ENCODE measurements at places on chromosomes 16 and 17.

GRCh38 chr16:66660422-66661209 lies 35.9 kb downstream of the CMTM4 start:
- DNase-seq, result peak; percentile 74

DNA sequence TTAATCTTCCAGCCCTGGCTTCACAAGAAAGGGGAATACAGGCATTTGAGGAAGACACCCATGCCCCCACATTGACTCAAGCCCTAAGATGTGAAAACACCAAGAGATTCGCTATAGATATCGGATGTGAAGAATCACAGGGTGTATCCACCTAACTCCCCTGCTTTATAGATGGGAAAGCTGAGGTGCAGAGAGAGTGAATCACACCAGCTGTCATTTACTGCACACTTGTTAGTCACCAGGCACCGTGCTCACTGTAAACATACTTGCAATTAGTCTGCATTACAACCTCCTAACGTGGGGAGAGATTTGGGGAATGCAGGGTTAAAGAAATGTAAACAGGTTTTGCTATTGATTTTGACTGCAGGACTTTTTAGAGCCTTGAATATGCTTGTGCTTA lies 325.5 kb downstream of the C16orf95 start:
- DNase-seq, result peak; percentile 61

- DNase-seq, result no peak
Measured at GRCh38 chr16:68257906-68258800, 6.2 kb upstream of the SLC7A6 start.

DNA sequence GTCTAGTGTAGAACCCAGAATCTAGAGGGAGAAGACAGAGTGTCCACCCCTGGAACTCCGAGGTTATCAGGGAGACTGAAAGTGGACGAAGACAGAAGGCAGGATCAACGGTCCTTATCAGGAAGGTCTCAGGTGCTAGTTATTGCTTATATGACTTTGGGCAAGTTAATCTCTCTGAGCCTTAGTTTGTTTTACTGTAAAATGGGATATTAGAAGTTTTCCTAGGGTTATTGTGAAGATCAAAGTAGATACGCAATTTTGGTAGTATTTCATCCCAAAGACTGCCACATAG lies 1.2 kb downstream of the RNF167 start:
- DNase-seq, result no peak

- DNase-seq, result no peak
Measured at GRCh38 chr17:83046448-83047181, 32.8 kb upstream of the METRNL start.

DNA sequence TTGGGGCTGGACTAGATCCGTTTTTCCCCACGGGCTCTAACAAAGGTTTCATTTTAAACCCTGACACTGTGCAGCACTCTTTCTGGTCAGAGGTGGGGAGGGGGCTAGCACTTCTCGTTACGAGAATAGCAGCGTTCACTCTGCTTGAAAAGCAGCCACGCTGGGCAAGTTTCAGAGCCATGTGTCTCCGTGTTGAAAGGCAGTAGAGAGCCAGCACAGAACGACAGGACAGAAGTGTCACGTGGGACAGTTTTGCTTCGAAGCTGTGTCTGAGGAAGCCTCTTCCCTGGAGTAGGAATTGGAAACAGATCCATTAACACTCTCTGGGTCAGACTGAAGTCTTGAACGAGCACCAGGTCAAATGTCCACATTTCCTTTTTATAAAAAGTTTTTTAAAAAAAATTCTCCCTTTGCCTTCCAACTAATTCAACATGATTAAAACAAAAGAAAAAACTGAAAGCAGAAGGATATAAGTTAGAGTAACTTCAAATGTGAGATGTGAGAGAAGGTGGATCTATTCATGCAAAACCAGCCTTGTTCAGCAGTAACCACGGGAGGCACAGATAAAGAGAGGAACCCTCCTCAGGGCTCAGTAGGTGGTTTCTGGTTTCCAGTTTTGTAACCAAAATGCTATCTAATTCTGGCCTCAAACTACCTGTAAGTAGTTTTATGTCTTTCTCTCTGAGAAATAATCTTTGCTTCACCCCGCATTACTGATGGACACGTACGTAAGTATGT lies 65.0 kb downstream of the SMG6 start:
- no peak for DNase-seq

DNA sequence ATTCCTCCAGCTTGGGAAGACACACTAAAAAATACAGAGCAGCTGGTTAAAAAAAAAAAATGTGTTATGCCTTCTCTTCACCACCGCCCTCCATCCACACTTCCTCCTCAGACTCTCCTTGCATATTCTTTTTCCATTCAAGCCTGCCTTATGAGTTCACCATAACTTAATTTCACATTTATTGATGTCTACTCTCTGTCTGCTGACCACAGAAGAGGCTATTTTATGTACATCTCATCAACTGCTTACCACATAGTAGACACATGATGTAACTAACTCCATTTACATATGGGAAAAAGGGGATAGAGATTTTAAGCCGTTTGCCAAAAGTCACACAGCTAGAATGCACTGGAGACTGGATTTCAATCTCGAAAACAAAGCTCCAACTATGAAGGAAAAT lies 409.8 kb downstream of the CDH11 start:
- no peak for DNase-seq

GRCh38 chr16:30139583-30140481 lies 16.8 kb upstream of the MAPK3 start:
- DNase-seq, result no peak

Measured in SJCRH30 (cell line).